ENCODE measurements at places on chromosomes 1 and 21.

GRCh38 chr1:1040004-1040991 lies 20.4 kb downstream of the AGRN start:
- DNase-seq = peak; percentile 64

DNA sequence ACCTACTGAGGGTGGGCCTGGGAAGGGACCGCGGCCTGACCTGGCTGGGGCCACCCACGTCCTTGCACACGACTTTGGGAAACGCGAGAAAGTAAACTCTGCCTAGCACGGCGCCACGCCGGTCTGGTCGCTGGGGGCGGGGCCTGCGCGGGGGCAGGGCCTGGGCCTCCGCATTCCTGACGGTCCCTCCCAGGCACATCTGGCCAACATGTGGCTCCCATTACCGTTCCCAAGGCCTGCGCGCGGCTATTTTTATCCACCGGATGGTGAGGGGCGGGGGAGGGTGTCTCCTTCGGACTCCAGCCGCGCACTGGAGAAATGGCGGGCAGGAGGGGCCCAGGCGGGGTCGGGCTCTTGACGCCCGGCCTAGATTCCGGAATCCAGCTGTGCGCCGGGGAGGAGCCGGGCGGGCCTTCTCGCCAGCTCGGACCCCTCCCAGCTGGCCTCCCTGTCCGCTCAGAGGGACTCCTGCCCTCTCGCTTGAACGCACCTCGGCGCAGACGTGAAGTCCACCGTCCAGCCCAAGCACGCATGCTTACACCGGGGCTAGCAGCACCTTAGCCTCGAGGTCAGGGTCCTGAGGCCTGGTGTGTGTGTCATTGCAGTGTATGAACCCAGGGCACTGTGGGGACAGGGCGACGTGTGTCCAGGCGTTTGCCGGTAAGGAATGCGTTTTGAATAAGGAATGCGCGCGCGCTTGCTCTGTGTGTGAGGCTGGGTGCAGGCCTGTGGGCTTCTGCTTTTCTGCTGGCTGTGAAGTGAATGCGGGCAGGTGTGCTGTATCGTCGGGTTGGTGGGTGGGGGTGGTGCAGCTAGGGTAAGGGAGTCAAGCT lies 2.1 kb downstream of the EVA1B start:
- no peak for DNase-seq

DNA sequence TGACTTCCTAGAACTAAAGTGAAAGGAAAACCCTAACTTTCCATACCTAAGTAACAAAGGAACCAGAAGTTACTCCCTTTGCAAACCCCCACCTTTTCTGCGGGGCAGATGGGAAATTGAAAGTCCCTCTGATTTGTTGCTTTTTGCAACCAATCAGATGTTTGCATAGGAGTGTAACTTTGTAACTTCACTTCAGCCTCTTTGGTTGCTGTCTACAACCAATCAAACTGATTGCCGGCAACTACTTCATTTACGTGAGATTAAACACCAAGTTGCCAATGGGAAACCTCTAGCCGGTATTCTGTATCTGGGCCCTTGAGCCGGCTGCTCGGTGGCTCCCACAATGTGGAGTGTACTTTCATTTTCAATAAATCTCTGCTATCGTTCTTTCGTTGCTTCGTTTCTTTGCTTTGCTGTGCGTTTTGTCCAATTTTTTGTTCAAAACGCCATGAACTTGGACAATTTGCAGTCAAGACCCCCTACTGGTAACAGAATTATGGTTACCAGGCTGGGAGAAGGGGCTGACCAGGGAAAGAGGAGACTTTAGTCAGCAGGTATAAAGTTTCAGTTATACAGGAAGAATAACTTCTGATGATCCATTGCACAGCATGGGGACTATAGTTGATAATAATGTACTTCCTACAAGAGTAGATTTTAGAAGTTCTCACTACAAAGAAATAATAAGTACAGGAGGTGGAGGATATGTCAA lies 69.2 kb upstream of the RGS2 start:
- DNase-seq = no peak

GRCh38 chr1:155126556-155127104 lies 1.0 kb upstream of the EFNA1 start:
- no peak for DNase-seq

DNA sequence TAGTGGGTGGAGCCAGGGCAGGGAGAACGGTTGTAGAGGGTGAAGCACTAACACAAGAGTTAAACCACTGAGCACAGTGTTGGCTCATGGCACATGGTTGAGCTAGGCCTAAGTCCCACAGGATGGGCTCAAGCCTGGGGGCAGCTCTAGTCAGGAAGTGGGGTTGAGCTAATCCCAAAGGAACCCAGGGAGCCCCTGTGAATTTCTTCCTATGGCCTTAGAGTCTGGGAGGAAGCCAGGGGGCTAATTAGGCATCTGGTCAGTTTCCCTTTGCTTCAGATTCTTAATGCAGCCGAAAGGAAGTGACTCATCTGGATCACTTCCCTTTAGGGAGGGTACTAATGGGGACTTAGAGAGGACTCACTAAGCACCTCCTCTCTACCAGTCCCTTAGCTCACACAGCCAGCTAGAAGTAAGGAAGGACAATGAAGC lies 10.1 kb downstream of the CFAP45 start:
- DNase-seq = no peak

- DNase-seq = no peak
Measured at GRCh38 chr1:197660389-197660788, 114.9 kb downstream of the DENND1B start.

DNA sequence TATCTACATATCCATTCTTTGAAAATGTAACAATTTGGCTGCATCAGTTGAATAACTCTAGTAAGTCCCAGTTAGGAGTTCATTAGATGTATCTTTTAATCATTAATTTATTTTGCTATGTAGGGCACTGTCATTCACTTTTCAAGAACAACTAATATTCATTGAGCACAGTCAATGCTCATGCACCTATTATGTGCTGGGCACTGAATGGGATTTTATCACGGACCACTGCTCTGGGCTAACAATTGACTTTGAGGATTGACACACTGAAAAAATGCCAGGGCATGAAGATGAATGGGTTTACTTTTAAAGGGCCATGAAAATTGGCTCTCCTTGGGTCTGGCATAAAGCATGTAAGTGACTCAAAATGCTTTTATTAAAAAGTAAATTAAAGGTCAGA lies 375.2 kb downstream of the PLPP3 start:
- DNase-seq = no peak

DNA sequence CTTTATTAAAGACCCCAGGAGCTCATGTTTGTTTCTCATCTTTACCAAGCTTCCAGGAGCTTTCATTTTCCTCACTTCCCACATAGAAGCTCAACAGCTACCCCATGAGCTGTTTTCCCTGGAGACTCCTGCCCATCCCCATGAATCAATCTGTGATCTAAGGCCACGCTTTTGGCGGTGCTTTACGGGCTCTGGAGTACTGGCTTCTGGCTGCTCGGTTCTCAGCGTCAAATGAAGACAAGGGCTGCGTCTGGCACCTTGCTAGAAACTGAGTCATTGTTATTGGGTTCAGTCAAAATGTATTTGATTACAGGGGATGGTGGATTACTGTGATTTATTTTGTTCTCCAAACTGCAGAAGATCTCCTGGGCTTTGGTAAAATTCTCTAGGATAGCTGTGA lies 39.9 kb downstream of the ACP6 start:
- DNase-seq = no peak

GRCh38 chr1:153397051-153397923 lies 6.4 kb upstream of the S100A8 start:
- DNase-seq = no peak

- DNase-seq = no peak
Measured at GRCh38 chr1:87108228-87108627, 193.8 kb downstream of the HS2ST1 start.

GRCh38 chr21:26457817-26458216 lies 115.3 kb downstream of the CYYR1 start:
- no peak for DNase-seq

DNA sequence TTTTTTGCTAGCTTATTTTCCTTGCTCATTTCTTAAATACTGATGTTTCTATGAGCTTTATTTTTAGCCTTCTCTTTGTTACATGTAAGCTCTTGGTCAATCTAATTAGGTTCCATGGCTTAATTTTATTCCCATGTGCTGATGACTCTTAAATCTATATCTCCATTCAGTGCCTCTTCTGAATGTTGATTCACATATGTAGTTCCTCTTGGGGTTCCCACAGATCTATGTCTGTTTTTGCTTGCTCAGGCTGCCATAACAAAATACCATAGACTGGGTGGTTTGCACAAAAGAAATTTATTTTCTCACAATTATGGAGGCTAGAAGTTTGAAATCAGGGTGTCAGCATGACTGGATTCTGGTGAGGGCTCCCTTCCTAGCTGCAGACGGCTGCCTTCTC lies 58.3 kb upstream of the PLA2G4A start:
- DNase-seq = no peak

DNA sequence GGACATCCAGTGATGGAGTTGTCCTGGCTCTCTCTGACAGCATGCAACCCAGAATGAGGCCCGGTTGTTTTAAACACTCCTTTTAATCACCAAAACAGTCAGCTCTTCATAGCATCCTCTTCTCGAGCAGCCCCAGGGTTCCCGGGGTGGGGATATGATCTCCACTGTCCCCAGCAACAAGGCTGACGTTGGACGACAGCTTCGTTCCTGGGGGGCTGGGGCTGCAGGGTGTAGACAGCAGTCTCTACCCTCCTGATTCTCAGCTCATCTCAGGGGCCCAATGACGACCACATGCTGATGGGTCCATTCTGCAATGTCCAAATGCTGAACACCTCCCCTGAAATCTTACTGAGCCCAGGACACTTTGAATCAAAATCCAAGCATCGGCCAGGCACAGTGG lies 27.0 kb downstream of the TRIM11 start:
- DNase-seq = no peak

DNA sequence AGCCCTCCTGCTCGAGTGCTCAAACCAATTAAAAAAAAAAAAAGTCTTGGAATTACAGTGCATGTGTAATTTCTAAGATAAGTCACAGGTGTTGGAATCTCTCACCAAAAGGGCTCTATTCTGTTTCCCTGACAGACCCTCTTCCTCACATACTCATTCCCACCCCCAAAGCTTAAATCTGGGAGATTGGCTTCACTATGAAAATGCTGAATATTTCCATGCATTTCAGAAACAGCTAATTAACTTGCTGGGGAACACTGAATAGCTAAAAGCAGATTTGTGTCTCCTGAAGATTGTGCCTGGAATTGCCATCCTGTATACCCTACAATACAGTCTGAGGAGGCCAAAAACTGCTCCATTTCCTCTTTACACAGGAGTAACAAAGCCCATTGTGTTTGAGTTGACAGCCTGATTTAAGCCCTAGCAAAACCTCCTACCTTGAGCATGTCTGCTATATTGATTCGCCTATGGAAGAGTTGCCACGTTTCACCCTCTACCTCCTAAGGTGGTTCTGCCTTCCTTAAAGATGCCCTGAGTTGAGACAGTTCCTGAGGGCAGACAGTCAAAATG lies 1.4 kb upstream of the PIK3R3 start:
- no peak for DNase-seq

DNA sequence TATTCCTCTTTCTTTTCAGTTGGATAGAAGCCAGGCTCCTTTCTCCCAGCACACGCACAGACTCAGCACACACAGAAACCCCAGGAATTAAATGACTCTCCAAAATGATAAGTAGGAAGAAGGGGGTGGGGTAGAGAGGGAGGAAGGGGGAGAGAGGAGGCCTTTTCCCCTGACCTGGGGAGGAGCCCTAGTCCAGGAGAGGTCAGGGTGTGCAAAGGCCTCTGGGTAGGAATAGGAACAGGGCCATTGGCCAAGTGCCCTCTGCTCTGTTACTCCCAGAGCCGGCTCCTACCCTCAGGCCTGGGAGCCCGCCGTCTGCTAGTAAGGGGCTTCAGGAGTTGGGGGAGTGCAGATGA lies 35.6 kb upstream of the PUM1 start:
- no peak for DNase-seq

DNA sequence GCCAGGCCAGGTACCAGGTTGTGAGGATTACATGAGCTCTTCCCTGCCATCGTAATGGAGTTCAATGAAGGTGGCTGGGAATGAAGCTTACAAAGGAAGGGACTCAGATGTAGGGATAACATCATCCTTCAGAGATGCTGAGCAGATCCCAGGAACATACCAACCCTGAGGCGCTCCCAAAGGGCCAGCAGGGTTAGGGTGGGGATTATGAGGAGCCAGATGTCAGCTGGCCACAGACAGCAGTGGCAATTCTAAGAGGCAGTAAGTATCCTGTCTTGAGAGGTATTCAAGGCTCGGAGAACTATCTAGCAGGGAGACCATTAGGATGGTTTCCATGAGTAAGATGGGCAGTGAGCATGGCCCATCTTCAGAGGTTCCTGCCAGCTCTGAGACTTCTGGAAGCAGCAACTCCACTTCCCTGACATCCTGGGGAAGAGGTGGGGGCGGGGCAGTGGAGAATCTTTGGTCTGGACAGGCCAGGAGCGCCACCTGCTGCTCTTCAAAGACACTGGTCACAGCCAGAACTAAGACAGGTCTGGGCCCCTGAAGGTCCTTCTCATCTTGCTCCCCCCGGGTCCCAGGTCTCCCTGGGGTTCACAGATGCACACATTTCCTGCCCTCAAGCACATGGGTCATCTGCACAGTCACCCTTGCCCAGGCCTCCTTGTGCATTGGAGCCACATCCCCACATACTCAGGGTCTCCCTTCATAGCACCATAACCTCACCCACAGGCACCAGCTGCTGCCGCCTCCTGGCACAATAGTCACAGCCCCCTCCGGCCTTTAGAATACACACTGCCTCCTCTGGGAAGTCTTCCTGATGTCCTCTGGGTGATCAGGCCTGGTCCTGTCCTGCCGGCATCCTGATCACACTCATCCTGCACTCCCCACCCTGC lies 2.7 kb upstream of the SDC3 start:
- DNase-seq = no peak

- DNase-seq = no peak
Measured at GRCh38 chr1:87143413-87144135, 185.1 kb upstream of the LMO4 start.

- no peak for DNase-seq
Measured at GRCh38 chr1:30677471-30677870, 45.9 kb downstream of the MATN1 start.

DNA sequence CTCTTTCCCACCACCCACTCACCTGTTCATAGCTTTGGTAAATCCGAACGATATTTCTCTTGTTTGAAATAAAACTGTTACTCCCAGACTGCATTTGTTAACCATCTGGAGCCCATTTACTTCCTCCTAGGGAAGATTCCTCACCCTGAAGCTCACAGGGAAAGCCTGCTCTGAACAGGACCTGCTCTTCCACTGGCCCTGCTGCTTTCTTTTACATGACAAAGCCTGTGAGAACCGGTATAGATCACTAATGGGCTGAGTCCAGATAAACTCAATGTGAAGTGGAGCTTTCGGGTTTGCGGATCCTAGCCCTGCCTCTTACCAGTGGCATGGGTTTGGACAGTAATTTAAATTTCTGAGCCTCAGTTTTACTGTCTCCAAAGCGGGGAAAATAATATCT lies 45.2 kb downstream of the FAM163A start:
- no peak for DNase-seq

DNA sequence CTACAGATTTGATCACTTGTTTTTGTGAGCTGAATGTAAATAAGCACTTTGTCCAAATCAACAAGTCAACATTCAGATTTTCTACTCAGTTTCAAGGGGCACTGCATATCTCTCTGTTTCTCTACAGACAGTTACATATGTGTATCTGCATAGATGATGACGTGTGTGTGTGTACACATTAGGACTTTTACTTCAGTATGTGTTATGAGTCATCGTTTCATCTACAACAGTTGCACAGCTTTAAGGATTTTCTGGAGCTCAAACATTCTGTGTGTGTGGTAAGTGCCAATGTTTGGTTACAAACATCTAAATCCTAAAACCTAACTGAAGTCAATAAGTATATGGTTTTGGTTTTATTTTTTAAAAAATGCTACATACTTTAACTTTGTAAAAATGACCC lies 494.5 kb upstream of the PBX1 start:
- DNase-seq = no peak

- no peak for DNase-seq
Measured at GRCh38 chr1:172112576-172112975, 271.3 kb downstream of the DNM3 start.

Measured in activated CD4-positive, alpha-beta T cell treated with anti-CD3 and anti-CD28 coated beads for 1 hour (primary cell).